A549 treated with DMSO at 1 μM for 4 hours (cell line): ENCODE measurements at places on chromosomes 3 and 15. TPM values are rescaled to one million over a fixed set of nuclear protein-coding genes. Genes with fewer than 3 reads are reported as not detected.

The LEKR1 gene
- total RNA-seq, result 0.39 to 1.1 TPM (median 1.0 TPM) in 5 replicates

The SH2D7 gene
- not detected in 5 replicates for total RNA-seq

The LSMEM2 gene
- total RNA-seq, result 0.05 to 0.06 TPM in 2 of 5 replicates, not detected in the others

The DZIP1L gene
- 5.7 to 6.8 TPM (median 6.6 TPM) in 5 replicates for total RNA-seq

The TMEM266 gene
- total RNA-seq, result 0.05 to 0.11 TPM (median 0.07 TPM) in 5 replicates

The C3orf18 gene
- total RNA-seq, result 2.2 to 3.1 TPM (median 2.8 TPM) in 5 replicates

The POLQ gene
- 7.0 to 8.3 TPM (median 7.5 TPM) in 5 replicates for total RNA-seq

The ZNF774 gene
- total RNA-seq, result 0.83 to 1.4 TPM (median 1.0 TPM) in 5 replicates

The MEX3B gene
- 4.6 to 6.7 TPM (median 5.4 TPM) in 5 replicates for total RNA-seq

The CYP19A1 gene
- 0.06 to 0.25 TPM (median 0.10 TPM) in 4 of 5 replicates, not detected in the other for total RNA-seq

The VILL gene
- 0.10 to 0.27 TPM (median 0.15 TPM) in 4 of 5 replicates, not detected in the other for total RNA-seq

The SLCO2A1 gene
- 0.06 TPM in 1 of 5 replicates, not detected in the others for total RNA-seq

The A4GNT gene
- total RNA-seq, result not detected in 5 replicates

The THSD4 gene
- 18.0 to 26.1 TPM (median 22.0 TPM) in 5 replicates for total RNA-seq

The ACAA1 gene
- total RNA-seq, result 43.1 to 52.8 TPM (median 44.3 TPM) in 5 replicates

The TLR9 gene
- 0.06 TPM in 1 of 5 replicates, not detected in the others for total RNA-seq

The MPI gene
- total RNA-seq, result 29.5 to 46.7 TPM (median 32.5 TPM) in 5 replicates

The CELF6 gene
- total RNA-seq, result 0.03 to 0.19 TPM (median 0.15 TPM) in 5 replicates

The MASP1 gene
- 0.06 TPM in 1 of 5 replicates, not detected in the others for total RNA-seq

The CISH gene
- total RNA-seq, result 0.48 to 0.75 TPM (median 0.70 TPM) in 5 replicates
